ENCODE measurements at places on chromosomes 3 and 15.

GRCh38 chr3:175941352-175941751, 1082.2 kb downstream of the NAALADL2 start:
- DNase-seq = no peak

- DNase-seq = no peak
Observed at GRCh38 chr3:175704366-175705055, 845.4 kb downstream of the NAALADL2 start.

DNA sequence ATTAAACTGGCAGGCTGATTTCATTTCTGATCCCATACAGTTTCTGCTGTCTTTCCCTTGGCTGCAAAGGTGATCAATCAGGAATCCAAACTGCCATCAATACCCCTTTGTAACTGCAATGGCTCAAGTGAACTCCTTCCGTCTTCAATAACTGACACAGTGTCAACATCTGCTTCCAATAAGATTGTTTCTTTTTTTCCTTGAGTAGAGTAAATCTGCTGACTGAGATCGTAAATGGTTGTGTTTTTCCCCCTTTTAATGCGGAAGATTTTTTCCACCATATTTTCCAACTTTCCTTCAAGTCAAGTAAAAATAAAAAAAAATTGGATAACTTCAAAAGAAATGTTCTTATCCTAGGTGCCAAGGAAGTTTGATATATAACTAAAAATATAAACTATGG, 48.7 kb downstream of the VGLL3 start:
- DNase-seq = no peak

DNA sequence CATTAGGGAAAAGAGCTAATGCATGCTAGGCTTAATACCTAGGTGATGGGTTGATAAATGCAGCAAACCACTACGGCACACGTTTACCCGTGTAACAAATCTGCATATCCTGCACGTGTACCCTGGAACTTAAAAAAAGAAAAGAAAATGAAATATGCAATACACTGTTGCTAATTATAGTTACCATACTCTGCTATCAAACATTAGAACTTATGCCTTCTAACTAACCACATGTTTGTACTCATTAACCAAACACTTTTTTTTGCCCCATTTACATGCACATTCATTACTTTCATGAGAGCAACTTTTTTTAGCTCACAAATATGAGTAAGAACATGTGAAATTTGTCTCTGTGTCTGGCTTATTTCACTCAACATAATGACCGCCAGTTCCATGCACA, 253.1 kb downstream of the CGGBP1 start:
- DNase-seq = no peak

- DNase-seq = no peak
Observed at GRCh38 chr15:66657185-66658020, 44.6 kb upstream of the SMAD6 start.

DNA sequence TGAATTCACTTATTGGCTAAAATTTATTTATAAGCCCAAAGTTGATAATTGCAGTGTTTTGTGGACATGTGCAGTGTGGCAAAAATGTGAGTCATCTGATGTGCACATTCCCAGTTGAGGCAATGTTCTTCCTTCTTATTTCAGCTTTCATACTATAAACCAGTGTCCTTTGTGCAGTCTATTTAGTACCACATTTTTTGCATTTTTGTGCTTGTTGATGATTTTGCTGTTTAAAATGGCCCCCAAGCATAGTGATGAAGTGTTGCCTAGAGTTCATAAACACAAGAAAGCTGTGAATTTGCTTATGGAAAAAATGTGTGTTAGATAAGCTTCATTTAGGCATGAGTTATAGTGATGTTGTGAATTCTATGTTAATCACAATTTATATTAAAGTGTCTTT, 19.4 kb upstream of the IL20RB start:
- DNase-seq = no peak

DNA sequence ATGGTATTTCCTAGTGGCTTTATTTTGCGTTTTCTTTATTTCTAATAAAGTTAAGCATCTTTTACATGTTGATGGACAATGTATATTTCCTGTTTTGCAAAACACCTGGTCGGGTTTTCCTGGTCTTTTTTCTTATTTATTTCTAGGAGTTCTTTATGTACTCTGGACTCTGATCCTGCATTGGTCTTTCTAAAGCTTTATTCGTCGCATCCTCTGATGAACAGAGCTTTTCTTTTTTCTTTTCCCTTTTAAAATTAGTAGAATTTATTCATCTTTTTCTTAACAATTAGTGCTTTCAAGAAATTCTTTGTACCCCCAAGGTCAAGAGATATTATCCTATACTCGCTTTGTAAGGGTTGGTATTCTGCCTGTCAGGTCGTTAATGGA, 32.2 kb downstream of the ZDHHC19 start:
- no peak for DNase-seq

GRCh38 chr15:65873256-65873655, 4.0 kb downstream of the RAB11A start:
- no peak for DNase-seq

DNA sequence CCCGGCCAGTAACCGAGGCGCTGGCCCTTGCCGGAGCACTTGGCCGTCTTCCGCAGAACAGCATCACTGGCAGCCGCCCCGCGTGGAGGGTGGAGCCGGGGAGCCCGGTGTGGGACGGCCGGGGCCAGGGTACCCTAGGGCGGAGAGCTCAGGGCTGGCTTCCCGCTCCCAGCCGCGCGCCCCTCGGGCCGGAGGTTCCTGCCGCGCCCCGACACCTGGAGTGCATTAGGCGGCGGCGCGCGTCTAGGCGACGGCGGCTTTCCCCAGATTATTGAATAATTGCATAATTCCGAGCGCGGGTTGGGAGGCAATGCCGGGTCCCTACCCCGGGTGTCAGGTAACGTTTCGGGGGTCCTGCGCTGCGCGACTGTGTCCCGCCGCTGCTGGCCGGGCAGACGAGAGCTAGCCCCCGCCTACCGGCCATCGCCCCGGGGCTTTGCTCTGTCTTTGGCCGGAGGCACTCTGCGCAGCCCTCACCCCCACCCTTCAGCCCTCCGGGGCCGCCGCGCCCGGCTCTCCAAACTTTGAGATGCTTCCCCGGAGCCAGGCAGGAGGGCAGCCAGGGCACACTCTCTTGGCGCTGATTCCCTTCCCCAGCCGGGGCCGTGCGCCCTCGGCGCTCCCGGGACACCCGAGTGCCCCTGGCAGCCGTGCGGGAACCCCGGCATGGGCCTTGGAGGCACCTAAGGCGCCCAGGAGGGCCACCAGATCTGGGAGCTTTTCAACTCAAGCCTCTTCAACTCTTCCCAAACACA, 749 bp downstream of the ITGA11 start:
- no peak for DNase-seq

DNA sequence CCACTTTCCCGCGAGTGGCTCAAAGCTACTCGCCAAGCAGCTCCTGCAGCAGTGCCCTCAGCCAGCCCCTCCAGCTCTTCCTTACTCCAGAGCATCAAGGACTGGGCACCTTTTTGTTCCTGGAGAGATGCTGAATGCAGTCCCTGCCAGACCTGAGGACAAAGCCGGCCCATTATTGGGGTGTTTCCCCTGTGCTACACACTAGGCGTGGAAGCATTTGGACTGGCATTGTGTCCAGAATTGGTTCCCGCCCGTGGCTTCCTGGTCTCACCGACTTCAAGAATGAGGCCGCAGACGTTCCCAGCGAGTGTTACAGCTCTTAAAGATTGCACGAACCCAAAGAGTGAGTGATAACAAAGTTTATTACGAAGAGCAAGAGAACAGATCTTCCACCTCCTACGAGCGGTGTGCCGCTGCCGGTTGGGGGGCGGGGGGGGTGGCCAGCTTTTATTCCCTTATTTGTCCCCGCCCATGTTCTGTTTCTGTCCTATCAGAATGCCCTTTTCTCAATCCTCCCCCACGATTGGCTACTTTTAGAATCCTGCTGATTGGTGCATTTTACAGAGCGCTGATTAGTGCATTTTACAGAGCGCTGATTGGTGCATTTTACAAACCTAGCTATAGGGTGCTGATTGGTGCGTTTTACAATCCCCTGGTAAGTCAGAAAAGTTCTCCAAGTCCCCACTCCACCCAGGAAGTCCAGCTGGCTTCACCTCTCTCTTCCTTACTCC, 62.4 kb downstream of the NSMCE3 start:
- no peak for DNase-seq

DNA sequence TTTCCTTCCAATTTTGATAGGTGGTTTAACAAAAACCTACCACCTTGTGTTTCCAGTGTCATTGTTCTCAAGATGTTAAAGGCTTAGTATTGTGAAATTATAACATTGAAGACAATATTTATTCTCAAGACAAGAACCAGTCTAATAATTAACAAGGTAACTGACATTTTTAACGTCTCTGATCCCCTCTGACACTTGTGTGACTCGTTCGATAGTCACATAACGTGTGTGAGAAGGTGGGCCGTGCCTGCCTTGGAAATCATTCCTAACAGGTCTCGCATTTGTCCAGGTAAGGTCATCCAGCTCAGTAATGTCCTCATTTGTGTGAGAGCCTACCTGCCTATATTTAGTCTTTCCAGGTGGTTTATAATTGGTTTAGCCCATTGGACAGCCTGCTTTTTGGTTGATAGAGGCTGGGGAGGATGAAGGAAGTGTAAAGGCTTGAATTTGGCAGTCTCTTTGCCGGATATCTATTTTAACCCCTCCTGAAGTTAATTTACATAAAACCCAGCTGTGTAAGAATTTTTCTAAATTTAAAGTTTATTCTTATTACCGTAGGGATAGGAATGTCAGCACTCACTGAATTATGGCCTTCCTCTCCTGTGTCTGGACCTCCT, 94.4 kb downstream of the AKAP13 start:
- no peak for DNase-seq

- no peak for DNase-seq
Observed at GRCh38 chr3:69867941-69868505, 128.8 kb downstream of the MITF start.

DNA sequence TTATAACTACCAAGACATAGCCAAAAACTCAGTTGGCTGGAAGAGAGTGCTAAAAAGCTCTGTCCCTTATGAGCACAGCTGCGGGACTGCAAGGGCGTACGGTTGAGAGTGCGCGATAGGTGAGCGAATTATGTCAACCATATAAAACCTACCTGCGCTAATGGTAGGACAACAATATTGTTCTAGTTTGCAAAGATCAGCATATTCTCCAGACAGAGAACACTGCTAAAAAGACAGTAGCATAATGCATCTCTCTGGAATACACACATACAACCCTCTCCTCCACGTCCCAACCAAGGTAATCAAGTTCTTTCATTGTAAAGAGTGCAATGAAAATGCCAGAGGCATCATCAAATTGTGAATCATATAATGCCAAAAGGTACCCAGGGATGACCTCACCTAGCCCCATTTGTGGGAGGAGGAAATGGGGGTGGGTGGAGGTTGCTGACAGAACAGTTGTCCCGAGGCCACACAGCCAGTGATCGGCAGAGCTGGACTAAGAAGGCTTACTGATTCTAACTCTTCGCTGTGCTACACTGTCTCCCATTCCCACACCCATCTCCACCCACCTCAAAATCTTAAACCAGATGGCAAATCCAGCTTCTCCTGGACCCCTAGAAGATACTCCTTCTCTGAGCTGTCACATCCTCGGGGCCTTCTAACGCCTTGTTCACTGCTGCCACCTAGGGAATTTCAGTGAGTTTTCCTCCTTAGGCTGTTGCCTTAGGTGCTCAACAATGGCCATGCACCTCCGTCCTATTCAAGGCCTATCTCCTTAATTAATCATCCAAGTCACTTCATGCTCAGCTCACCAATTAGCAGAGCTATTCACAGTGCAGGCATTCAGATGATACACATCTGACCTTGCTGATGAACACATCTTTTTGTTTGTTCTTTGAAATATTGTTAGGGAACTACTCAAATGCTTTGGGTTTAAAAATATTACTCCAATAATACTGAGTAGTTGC, 60.7 kb downstream of the RPL22L1 start:
- no peak for DNase-seq

DNA sequence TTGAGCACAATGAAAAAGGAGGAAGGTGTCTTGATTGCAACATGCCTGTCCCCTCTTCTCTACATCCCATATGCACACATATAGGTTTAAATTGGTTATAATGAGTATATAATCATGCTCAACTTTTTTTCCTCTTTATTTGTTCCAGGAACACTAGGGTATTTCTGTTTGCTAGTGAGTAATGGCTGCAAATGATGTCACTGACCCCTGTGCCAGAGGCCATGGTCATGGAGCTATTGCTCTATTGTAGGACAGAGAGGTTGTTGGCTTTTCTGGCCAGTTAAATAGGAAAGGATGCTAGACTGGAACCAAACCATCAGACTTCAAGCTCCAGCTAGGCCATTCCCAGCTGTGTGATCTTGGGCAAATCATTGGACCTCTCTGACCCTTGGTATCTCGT, 9.6 kb downstream of the ARHGEF3 start:
- DNase-seq = no peak

DNA sequence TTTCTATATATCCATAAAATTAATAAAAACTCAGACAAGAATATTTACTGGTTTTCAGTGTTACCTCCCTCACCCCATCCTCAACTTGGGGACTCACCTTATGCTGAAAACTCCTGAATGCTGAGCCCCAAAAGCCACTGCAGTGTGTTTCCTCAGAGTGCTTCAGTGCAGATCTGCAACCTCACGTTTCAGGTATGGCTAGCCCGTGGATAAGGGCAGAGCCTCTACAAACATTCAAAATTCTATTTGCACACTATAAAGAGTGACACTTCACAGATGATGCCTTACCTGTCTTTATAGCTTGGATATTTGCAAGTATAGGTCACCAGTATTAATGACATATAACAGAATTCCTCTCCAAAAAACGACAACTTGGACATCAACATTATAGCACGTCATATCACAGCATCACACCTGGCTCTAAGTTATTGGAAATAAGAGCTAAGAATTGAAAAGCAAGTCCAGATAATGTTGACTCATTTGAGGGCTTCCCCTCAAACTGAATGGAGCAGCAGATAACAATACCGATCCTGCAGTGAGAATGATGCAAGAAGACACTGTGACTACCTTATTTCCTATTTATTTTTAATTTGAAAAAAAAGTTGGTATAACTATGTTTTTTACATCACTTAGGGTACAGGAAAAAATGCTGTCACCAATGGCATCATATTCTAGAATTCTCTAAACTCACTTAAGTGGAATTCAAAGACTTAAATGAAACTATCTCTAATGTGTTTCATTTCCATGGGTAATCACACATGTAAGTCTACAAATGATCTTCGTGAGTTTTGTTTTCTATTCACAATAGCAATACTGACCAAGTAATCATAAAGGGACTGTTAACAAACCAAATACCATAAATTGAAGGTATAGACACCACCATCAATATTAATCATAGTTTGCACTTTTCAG, 40.7 kb upstream of the RSL24D1 start:
- no peak for DNase-seq

GRCh38 chr3:152574461-152575079, 260.4 kb upstream of the P2RY1 start:
- DNase-seq = no peak

GRCh38 chr3:170764017-170764416, 106.0 kb downstream of the RPL22L1 start:
- no peak for DNase-seq
